Stimulated activated effector memory CD8-positive, alpha-beta T cell treated with anti-CD3 and anti-CD28 coated beads, Interleukin-12 subunit alpha, Interleukin-12 subunit beta, amount 100 ng/mL, for 72 hours (primary cell): ENCODE measurements at places on chromosomes 7 and 10.

- no peak for DNase-seq
These were observed 535 bp downstream of the BTRC start for GRCh38 chr10:101354328-101355071.

- no peak for DNase-seq
These were observed 16.6 kb downstream of the PLPP4 start for GRCh38 chr10:120473593-120473992.

- no peak for DNase-seq
These were observed 43.9 kb upstream of the PODXL start for GRCh38 chr7:131600085-131600881.

DNA sequence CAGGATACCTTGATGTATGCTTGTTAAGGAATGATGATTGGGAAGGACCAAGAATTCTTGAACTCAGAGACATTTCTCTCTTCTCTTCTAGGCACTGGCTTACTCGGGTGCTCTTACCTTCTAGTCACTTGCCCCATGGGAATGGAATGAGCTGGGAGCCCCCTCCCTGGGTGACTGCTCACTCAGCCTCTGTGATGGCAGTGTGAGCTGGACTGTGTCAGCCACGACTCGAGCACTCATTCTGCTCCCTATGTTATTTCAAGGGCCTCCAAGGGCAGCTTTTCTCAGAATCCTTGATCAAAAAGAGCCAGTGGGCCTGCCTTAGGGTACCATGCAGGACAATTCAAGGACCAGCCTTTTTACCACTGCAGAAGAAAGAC is 10.7 kb downstream of the ZDHHC16 start:
- no peak for DNase-seq

DNA sequence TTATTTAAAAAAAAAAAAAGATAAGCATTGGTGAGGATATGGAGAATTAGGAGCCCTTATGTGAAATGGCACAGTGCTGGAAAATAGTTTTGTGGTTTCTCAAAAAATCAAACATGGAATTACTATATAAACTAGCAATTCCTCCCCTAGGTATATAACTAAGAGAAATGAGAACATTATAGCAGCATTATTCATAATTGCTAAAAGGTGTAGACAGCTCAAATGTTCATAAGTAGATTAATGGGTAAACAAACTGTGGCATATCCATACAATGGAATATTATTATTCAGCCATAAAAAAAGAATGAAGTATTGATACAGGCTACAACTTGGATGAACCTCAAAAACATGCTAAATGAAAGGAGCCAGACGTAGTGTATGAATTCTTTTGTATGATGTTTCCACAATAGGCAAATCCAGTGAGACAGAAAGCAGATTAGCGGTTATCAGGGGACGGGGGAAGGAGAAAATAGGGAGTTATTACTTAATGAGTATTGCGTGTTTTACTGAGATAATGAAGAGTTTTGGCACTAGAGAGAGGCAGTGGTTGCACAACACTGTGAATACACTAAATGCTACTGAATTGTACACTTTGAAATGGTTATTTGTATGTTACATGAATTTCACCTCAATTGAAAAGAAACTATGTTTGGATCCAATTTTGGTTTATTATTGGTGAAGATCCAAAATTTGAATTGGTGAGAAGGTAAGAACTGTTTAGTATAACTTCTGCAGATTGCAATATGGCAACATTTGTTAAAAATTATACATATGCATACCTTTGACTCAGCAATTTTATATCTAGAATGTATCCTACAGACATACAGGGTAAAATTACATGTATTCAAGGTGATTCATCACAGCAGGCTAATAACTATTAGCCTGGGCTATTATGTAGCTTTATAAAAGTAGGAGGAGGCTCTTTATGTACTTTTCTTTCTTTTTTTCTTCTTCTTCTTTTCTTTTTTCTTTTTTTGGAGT is 69.7 kb downstream of the VCL start:
- DNase-seq, result no peak

DNA sequence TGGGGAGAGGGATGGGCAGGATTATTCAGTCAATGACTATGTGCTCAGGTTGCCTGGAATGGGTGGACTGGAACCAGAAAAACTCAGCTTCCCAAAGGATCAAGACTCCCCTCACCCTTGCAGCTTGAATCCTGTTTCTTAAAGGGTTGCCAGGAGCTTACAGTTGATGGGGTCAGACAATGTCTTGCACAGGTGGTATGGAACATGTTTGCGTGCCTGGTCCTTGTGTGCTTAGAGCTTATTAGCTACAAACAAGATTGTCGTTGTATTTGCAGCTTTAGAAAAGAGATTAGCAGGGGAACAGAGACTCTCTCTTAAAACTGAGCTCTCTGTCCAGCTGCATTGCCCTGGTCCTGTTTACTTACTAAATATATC is 56.9 kb downstream of the PRR15 start:
- DNase-seq, result no peak
